ENCODE measurements at places on chromosomes 7 and 10.

- no peak for DNase-seq
Observed at GRCh38 chr7:149455175-149455950, 5.5 kb downstream of the ZNF777 start.

- no peak for DNase-seq
Observed at GRCh38 chr7:22894546-22894945, 71.9 kb upstream of the TOMM7 start.

DNA sequence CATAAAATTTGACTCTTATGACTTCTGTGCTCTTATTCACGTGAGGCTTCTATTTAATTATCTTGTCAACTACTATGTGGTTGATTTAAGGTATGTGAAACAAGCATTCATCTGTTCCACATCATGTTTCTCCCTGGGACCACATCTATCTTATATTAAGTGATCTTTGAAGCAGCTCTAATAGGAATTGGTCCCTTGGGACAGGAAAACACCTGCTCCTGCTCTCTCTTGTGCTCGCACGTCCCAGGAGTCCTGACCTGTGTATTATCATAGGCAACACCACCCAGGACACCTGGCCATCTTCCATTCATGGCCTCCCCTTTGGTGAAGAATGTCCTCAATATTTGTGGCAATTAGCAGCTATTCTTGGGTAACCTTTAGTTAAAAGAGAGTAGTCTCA lies 269.2 kb downstream of the NRG3 start:
- DNase-seq = no peak

- DNase-seq = no peak
Observed at GRCh38 chr7:38520741-38521140, 110.4 kb downstream of the AMPH start.

DNA sequence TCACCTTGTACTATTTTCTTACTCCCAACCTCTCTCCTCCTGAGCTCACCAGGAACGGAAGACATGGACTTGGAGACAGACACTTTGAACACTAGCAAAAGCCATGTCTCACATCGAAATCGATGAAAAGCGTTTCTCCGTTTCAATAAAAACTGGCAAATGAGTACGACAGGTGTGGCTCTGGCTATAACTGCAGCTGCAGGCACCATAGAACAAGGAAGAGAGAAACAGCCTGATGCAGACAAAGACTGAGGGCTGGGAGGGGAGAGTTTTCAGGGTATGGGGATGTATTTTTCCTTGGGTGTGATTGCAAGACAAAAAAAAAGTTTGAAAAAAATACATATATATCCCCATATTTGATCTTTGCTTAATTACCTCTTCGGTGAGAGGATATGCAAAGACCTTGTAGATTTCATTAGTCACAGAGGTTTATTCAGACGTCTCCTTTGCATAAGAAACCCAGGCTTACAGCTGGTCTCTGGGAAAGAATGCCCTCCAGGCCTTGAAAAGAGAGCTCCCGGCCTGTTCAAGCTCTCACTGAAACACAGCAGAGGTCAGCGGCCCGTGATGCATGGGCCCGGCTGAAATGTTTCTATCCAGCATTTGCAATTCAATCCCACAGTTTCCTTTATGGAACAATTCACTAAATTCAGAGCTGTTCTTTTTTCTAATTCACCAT lies 63.1 kb downstream of the TLL2 start:
- no peak for DNase-seq

DNA sequence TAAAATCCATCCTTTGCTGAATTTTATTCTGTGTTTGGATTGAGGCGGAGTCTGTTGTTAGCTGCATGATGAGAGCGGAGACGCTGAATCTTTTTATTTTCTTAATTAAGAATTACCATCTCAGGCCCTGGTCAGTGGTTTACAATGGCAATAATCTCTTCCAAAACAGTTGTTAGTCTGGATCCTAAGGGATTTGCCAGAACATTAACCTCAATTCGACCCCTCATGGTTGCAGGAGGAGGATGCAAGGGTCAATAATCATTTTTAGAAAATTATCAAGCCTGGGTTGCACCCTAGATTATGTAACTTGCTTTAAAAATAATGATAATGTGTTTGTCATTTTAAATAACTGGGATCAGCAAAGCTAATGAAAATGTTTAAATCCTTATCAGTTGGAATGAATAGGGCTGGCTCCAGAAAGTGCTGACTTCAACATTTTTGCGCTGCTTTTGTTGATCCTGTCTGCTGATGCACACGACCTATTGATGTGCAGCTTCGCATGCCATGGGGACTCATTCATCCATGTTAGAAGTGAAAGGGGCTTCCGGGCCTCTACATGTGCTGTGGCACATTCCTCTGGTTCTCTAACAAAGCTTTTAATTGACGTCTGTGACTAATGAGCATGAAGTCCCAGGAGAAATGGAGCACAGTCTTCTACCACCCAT lies 80.7 kb upstream of the KIAA1217 start:
- DNase-seq = no peak

DNA sequence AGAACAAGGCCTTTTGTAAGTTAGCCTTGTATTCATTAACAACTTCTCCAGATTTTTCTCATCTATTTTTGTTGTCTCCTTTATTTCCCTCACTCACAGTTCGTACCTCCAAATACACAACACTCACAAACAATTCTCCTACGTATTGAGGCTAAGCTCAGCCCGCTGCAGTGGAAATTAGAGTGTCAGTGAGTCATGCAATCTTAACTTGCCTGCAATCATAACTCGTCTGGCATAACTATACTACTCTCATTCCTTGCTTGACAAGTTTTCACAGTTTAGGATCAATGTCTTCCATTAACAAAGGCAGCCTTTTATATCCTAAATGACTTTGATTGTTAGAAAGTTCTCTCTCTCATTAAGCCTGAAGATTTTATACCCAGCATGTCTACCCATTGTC lies 23.8 kb downstream of the TMEM196 start:
- DNase-seq = no peak

DNA sequence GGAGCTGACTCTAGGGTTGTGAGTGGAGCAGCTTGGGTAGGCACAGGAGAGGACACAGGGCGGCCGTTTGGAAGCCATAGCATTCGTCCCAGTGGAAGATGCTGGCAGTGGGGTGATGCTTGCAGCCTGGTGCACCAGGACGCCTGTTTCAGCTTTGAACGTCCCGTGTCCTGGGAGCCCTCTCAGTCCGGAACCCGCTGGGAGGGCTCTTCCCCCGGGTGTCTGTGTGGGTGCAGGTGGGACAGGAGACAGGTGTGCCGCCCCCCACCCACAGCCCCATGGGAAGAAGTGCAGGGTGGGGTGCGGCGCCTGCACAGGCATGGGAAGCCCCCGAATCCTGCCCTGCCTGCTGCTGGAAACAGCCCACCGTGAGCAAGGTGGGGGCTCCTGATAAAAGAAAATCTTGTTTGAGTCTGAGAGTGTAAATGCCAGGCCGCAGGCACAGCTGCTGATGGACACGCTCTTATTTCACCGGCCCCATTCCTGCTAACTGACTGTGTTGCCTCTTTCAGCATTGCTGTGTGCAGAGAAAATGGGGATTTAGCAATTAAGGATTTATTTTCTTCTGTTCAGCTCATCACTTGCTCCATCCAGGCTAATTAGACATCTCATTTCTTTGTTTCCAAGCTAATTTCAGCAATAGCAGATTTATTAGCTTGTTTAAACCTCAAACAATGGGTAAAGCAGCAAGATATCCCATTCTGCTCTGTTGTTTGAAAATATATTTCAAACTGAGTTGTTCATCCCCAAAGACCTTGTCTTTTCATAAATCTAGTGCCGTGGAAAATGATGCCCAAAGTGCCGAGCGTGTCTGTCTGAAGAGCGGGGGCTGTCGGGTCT lies 54.9 kb upstream of the DPYSL4 start:
- no peak for DNase-seq

DNA sequence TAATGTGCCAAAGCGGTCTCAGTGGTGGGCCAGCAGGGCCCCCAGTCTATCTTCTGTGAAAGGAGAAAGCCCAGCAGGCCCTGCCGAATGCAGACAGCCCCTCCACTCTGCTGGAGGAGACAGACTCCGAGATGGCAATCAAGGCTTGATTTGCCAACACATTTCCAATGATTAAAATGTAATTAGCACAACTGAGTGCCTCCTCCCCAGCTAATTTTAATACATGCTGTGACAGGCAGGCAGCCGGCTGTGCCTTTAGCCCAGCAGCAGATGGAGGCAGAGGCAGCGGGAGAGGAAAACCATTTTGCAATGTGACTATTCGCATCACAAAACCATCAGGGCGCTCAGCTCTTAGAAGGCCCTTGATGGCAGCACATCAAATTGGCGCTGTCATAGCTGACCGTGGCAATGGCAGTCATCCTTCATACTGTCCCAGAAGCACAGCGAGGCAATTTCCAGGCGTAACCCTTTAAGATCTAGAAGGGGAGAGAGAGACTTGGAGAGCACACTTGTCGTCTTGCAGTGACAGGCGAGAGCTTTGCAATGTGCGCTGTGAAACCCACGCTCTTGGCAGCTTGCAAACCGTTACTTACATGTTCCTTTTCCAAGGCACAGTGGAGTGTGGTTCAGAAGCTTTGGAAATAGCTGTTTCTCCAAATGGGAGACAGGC lies 714.8 kb upstream of the GALNT17 start:
- DNase-seq = no peak

GRCh38 chr10:93461807-93462178 lies 20.3 kb downstream of the MYOF start:
- DNase-seq = no peak

GRCh38 chr7:18401757-18402156 lies 93.8 kb upstream of the HDAC9 start:
- DNase-seq = no peak

- no peak for DNase-seq
Observed at GRCh38 chr7:1156782-1157535, 3.0 kb downstream of the ZFAND2A start.

- DNase-seq = no peak
Observed at GRCh38 chr7:106371629-106372028, 86.8 kb upstream of the NAMPT start.

- no peak for DNase-seq
Observed at GRCh38 chr7:5494320-5494682, 70.7 kb upstream of the TNRC18 start.

- no peak for DNase-seq
Observed at GRCh38 chr7:146136357-146136875, 19.8 kb downstream of the CNTNAP2 start.

GRCh38 chr7:155844526-155844925 lies 32.3 kb upstream of the SHH start:
- DNase-seq = no peak

DNA sequence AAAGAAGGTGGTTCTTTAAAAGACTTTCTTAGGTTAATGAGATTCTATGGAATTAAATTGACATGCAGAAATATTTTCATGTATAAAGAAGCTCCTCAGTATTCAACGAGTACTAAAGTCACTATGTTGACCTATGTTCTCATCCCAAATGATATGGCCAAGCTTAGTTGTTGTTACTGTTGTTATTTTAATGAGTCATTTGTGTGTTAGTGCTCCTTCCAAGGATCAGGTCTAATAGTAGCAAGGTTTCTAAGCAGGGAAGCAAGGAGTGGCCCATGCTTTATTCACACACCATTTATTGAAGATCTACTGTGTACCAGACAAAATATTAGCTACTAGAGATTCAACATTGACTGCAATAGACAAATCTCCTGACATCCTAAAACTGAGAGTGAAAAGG lies 41.9 kb downstream of the LRRN3 start:
- DNase-seq = no peak

- no peak for DNase-seq
Observed at GRCh38 chr10:128050936-128051335, 75.3 kb downstream of the MKI67 start.
